ENCODE measurements at places on chromosomes 16 and 17. TPM values are rescaled to one million over a fixed set of nuclear protein-coding genes. Genes with fewer than 3 reads are reported as not detected.

The C17orf50 gene
- not detected for total RNA-seq

The TPSD1 gene
- not detected for total RNA-seq

The XYLT1 gene
- 6.8 TPM for total RNA-seq

The CD79B gene
- 40.9 TPM for total RNA-seq

DNA sequence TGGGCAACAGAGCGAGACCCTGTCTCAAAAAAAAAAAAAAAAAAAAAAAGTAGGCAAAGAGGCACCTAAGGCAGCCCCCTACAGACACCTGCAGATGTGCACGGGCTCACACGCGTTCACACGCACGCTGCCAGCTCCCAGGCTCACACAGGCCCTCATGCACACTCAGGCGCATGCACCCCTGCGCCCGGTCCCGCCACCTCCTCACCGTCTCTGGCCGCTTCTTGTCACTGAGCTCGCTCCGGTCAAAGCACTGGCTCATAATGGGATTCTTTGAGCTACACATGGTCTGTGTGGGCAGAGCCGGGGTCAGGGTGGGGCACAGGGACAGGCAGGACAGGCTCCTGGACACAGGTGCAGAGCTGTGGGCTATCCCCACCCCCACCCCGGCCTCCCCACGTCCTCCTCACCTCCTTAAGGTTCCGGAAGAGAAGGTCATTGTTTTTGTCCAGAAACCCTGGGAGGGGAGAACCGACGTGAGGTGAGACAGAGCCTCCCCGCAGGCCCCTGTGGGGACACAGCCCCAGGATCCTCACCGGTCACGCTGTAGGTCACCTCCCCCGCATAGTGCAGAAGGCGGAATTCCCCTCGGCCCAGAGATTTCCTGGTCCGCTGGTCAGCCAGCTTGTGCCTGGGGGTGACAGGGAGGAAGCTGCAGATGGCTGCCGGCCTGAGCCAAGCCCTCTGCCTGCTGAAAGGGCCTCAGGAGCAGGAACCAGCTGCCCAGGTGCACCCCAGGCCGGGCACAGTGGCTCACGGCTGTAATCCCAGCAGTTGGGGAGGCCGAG lies 17.9 kb downstream of the MYO1C start:
- no peak overlapping the region for H3K4me3 ChIP-seq
- H3K4me1 ChIP-seq = peaks cover 10% of the 10 kb centered on the region
- H3K36me3 ChIP-seq = peaks cover 18% of the 10 kb centered on the region

- H3K27me3 ChIP-seq = peaks cover 3% of the 10 kb centered on the region
- no peak for DNase-seq
- no peak overlapping the region for H3K27ac ChIP-seq
- no peaks in the 10 kb centered on the region for H3K4me1 ChIP-seq
Observed at GRCh38 chr17:73495641-73496040, 148.6 kb downstream of the SDK2 start.

GRCh38 chr16:27633721-27634120 lies 83.8 kb downstream of the KATNIP start:
- H3K4me3 ChIP-seq = no peak overlapping the region
- DNase-seq = no peak
- H3K4me1 ChIP-seq = no peaks in the 10 kb centered on the region
- no peaks in the 10 kb centered on the region for H3K27me3 ChIP-seq
- H3K27ac ChIP-seq = no peak overlapping the region

DNA sequence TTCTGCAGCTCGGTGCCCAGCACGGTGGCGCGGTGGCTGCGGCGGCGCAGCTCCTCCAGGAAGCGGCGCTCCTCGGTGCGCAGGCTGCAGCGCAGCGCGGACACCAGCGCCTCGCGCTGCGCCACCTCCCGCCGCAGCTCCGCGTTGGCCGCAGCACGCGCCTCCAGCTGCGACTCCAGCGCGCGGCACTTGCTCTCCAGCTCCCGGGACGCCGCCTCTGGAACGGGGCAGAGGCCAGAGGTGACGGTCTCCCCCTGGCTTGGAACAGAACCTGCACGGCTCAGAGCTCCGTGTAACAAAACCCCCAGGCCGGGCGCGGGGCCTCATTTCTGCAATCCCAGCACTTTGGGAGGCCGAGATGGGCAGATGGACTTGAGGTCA lies 13.2 kb upstream of the CLUH start:
- H3K36me3 ChIP-seq = no peaks in the 10 kb centered on the region
- H3K27me3 ChIP-seq = peaks cover 11% of the 10 kb centered on the region
- peaks cover 8% of the 10 kb centered on the region for H3K4me1 ChIP-seq

- H3K27me3 ChIP-seq = no peaks in the 10 kb centered on the region
- peak overlapping the region; percentile 67 for H3K27ac ChIP-seq
- H3K36me3 ChIP-seq = peaks cover 23% of the 10 kb centered on the region
- H3K4me1 ChIP-seq = peaks cover 16% of the 10 kb centered on the region
- peak; percentile 40 for DNase-seq
- no peak overlapping the region for H3K4me3 ChIP-seq
Observed at GRCh38 chr17:78107457-78107856, 21.1 kb downstream of the TMC6 start.

- no peak overlapping the region for H3K27ac ChIP-seq
- H3K4me3 ChIP-seq = no peak overlapping the region
- no peaks in the 10 kb centered on the region for H3K36me3 ChIP-seq
- H3K4me1 ChIP-seq = peaks cover 25% of the 10 kb centered on the region
- no peaks in the 10 kb centered on the region for H3K27me3 ChIP-seq
Observed at GRCh38 chr16:56970934-56971767, 9.4 kb downstream of the CETP start.

DNA sequence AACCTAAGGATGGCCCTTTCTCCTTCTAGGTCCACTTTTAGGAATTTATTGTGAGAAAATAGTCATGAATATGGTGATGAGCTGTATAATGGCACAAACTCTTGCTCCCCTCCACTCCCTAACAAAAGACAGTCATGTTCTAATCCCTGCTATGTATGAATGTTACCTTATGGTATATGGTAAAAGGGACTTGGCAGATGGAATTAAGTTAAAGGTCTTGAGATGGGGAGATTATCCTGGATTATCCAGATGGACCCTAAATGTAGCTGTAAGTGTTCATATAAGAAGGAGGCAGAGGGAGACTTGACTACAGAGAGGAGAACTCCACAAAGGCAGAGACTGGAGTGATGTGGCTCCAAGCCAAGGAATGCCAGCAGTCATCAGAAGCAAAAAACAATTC lies 296.1 kb downstream of the SOX9 start:
- H3K4me1 ChIP-seq = peaks cover 14% of the 10 kb centered on the region
- no peak for DNase-seq
- peaks cover 1% of the 10 kb centered on the region for H3K27me3 ChIP-seq
- no peak overlapping the region for H3K27ac ChIP-seq
- H3K36me3 ChIP-seq = peaks cover 6% of the 10 kb centered on the region
- H3K4me3 ChIP-seq = no peak overlapping the region

GRCh38 chr16:62530426-62530825 lies 494.2 kb upstream of the CDH8 start:
- H3K27ac ChIP-seq = no peak overlapping the region
- no peaks in the 10 kb centered on the region for H3K27me3 ChIP-seq
- no peak for DNase-seq
- no peak overlapping the region for H3K4me3 ChIP-seq
- no peaks in the 10 kb centered on the region for H3K36me3 ChIP-seq

DNA sequence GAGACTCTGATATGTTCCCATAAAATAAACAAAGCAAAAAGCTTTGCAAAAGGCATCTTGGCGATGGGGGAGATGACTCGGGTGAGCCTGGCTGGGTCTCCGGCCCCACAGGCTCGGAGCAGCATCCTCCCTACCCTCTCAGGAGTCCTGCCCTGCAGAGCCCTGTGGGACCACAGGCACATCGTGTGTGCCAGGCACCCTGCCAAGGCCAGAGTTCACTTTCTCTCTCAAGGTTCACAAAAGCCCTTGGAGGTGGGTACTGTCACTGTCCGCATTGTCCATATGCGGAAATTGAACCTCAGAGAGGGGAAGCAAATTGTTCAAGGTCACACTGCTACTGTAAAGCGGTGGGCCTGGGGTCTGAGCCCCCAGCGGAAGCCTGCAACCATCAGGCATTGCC lies 48.5 kb downstream of the CRISPLD2 start:
- H3K36me3 ChIP-seq = no peaks in the 10 kb centered on the region
- no peaks in the 10 kb centered on the region for H3K4me1 ChIP-seq
- no peak overlapping the region for H3K4me3 ChIP-seq
